ENCODE measurements at places on chromosomes 2 and 18. TPM values are rescaled to one million over a fixed set of nuclear protein-coding genes. Genes with fewer than 3 reads are reported as not detected.
A peak's percentile ranks its signal among the peaks of the same experiment; 100 is the strongest.

The IL1A gene
- 1.3 TPM for total RNA-seq

The SLC11A1 gene
- 57.6 TPM for total RNA-seq

The CD8B2 gene
- not detected for total RNA-seq

The SKA1 gene
- total RNA-seq, result 0.49 TPM

The C2orf80 gene
- 0.25 TPM for total RNA-seq

The TRIM54 gene
- 0.48 TPM for total RNA-seq

The IRS1 gene
- 36.7 TPM for total RNA-seq

The SCYGR4 gene
- not detected for total RNA-seq

The HOXD13 gene
- not detected for total RNA-seq

The TCF7L1 gene
- 14.7 TPM for total RNA-seq

The FTCDNL1 gene
- total RNA-seq, result 1.3 TPM

The PARD3B gene
- 31.8 TPM for total RNA-seq

DNA sequence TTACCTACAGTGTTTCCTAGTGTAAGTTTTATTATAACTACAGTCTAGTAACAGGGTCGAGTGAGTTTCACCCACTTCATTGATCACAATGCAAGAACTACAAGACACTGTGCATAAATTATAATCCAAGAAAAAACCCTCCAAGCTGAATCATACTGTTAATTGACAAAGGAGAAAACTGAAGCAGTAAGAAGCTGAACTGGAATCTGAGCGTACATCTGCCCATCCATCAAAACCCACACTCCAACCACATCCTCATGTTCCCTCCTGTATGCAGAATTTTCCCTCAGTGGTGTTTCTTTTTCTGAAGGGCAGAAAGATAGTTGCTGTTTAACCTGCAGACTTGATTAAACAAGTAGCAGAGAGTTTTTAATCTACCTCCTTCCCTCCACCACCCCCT is 49.5 kb upstream of the KIDINS220 start:
- no peak for DNase-seq

DNA sequence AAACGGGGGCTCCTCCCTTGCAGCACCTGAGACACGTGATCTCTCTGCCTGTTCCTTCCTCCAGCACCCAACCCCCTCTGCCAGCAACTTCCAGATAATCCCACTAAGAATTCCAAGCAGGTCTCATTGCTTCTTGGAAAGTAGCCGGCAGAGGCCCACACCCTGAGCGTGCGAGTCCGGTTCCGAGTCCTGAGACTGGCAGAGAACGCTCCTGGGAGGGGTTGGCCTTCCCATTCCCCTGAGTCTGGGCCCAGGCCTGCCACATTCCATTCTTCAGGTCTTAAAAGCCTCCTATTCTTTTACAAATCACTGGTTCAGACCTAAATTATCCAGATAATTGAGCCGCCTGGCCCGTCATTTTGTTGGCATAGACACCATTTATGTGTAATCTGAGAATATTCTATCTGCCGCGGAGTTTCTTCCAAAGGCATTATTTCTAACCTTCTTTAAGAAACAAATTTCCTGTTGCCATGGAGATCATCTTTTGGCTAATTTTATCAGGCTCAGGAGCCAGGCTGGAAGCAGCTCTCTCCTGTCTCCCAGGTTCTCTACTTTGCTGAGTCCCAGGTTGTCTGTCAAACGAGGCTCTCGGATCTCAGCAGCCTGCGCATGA is 165.4 kb downstream of the MYCN start:
- DNase-seq, result peak; percentile 18

GRCh38 chr2:234691968-234692955 is 195.4 kb upstream of the ARL4C start:
- no peak for DNase-seq

- no peak for DNase-seq
These were observed 128.7 kb downstream of the VAPA start for GRCh38 chr18:10042492-10042891.

GRCh38 chr2:48826986-48827385 is 71.5 kb upstream of the LHCGR start:
- no peak for DNase-seq

- no peak for DNase-seq
These were observed 1.4 kb upstream of the MALT1 start for GRCh38 chr18:58669731-58670378.

GRCh38 chr2:65553504-65554074 is 121.2 kb upstream of the SPRED2 start:
- DNase-seq, result no peak

DNA sequence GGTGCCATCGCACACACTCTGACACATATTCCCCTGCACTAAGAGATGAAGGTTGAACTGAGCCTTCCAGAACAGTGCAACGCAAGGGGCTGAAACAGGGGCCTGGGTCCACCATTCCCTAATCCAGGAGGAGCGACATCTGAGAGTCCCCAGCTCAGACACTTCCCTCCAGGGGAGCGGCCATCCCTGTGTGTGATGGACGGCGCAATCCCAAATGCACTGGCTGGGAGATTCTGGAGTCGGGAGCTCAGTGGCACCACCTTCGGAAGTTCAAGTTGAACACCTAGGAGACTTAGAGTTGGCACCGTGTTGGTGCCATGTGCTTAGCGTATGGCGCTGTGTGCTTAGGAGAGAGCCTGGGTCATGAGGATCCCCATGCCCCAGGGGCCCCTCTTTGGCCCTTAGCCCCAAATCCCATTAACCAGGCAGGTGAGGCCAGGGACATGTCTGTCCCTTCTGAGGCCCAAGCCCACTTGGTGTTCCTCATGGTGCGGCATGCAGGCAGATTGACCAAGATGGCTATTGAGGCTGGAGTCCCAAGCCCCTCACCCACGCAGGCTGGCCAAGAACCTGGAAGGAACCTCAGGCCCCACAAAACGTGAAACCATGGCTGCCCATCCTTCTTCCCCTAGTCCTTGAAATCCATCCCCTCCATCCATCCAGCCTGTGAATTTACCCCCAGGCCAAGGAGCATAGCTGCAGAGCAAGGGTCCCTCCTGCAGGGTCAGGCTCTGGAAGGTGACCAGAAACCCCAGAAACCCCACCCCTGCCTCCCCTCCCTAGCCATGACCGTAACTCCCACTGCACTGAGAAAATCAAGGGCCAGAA is 114.1 kb upstream of the OTOS start:
- no peak for DNase-seq

DNA sequence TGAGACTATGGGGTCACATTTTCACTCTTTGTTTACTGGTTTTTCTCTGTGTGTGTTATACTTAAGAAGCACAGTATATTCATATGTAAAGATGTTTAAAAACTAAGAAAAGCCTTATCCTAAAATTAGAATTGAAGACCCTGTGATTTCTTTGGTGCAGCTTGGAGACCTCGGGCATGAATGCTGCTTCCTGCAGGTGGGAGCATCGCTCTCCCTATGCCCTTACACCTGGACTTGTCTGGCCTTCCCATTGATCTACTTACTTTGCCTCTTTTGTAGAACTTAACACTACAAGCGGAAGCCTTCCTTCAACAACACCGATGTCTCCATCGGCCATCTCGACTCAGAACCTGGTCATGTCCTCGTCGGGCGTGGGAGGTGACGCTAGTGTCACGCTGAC is 114.5 kb downstream of the ZNF236 start:
- DNase-seq, result no peak

GRCh38 chr2:85902496-85902895 is 13.7 kb upstream of the ST3GAL5 start:
- no peak for DNase-seq

GRCh38 chr18:58438161-58438957 is 190.5 kb downstream of the ALPK2 start:
- DNase-seq, result no peak

- peak; percentile 5 for DNase-seq
These were observed 170.3 kb upstream of the MGAT5 start for GRCh38 chr2:134083548-134083947.

DNA sequence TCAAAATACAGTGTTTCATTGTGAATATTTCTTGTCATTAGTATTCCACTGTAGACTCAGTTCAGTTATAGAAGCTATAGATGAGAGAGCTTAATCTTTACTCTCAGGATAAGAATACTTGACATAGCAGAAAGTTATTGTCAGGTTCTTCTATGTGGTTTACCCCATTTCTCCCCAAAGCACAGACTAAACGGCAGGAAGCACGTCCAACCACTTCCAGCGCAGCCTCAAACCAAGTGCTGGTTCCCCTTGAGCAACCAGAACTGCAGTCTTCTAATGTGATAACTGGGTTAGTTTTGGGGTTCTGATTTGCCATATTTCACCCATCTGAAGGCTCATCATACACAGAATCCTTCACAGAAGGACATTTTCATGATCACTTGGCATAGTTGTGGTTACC is 324.7 kb downstream of the SLC8A1 start:
- no peak for DNase-seq

- no peak for DNase-seq
These were observed 336.8 kb downstream of the MYCN start for GRCh38 chr2:16277117-16277516.

- no peak for DNase-seq
These were observed 161.8 kb downstream of the DCDC2C start for GRCh38 chr2:3864943-3865865.

GRCh38 chr18:54386043-54386442 is 28.3 kb downstream of the C18orf54 start:
- no peak for DNase-seq

GRCh38 chr2:234292205-234292961 is 204.5 kb downstream of the ARL4C start:
- DNase-seq, result no peak
